Stimulated activated CD8-positive, alpha-beta memory T cell treated with anti-CD3 and anti-CD28 coated beads, Interleukin-15, amount 100 ng/mL, for 24 hours (primary cell): ENCODE measurements at places on chromosomes 1 and 21.
A peak's percentile ranks its signal among the peaks of the same experiment; 100 is the strongest.

DNA sequence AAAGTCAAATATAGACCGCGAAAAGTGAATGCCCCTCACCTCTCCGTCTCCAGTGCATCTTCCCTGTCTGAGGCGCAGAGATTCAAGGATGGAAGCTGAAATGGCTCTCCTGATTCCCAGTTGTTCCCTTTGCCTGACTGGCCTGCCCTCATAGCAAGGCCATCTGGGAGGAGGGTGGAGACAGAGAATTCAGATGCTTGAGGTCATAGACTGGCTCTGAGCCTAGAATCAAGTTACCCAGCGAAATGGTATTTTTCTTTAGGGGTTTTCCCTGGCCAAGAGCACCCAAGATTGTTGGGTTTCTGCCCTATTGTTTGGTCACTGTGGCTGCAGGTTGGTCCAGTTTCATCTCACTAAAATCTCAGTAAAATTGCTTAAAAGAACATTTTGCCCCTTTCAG, 7.2 kb downstream of the METTL13 start:
- DNase-seq, result no peak

- no peak for DNase-seq
Observed at GRCh38 chr1:39987869-39988268, 32.9 kb downstream of the MFSD2A start.

DNA sequence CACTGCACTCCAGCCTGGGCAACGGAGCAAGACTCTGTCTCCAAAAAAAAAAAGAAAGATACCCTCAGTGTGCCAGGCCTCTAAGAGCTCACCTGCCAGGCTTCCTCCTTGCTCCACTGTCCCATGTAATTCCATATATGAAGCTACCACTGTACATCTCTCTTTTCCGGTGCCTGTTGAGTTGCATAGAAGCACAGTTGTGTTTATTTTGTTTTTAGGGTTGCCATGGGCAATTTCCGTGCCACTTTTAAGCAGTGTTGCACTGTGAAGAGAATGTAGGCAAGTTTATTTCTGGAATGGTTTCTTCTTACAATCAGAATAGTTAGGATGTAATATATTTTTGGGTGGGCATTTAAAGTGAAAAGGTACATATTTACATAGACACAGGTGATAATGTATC, 23.3 kb downstream of the MR1 start:
- DNase-seq, result no peak

GRCh38 chr1:206439205-206439604, 31.1 kb upstream of the IKBKE start:
- no peak for DNase-seq

DNA sequence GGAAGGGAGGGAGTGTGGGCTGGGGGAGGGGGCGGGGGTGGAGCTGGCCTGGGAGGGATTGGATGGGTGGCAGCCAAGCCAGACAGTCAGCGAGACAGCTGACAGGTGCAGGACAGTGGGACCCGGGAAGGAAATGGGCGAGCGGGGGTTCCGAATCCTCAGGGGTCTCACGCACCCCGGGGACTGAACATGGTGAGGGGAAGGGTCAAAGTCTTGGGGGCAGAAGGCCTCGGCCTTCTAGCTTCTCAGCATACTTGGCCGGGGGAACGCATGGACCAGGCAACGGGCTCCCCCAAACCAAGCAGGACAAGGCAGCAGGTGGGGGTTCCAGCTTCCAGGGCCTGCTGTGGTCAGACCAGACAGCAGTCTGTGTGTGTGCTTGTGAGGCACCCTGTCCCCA, 23.1 kb downstream of the CASZ1 start:
- DNase-seq, result no peak

DNA sequence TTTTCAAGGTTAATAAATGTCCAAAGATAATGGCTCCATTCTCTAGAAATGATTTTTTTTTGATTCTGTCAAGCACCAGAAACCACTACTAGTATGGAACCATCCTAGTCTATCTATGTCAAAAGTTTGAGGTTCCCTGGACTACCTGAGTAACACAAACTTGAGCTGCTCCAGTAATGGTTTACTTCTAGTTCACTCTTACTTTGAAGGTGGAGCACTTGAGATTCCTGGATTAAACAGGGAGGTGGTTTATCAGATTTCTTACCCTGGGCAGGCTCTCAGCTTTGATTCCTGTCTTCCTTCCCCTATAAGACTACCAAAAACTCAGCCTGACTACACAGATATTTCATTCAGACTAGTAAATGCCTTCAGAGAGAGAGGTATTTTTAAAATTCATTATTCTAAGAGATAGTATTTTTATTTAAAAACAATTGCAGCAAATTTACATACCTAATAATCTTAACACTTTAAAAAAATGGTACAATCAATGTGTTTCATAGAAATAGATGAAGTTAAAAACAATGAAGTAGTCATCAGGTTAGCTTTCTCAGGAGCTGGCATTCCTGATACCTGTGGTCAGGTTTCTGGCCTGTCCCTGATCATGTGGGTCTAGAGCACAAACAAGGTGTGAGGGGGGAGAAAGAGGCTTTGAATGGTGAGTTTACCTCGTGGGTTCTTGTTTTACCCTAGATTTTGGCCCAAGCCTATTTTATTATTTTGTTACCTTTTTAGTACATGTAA, 23.4 kb downstream of the PHC2 start:
- DNase-seq, result no peak

DNA sequence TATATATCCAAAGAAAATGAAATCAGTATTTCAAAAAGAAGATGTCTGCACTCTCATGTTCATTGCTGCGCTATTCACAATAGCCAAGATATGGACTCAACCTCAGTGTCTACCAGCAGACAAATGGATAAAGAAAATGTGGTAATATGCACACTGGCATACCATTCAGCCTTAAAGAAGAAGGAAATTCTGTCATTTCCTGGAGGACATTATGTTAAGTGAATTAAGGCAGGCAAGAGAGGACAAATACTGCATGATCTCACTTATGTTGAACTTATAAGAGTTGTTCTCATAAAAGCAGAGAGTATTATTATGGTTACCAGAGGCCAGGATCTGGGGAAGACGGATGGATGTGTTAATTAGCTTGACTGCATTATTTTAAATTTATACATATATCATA, 115.9 kb downstream of the NEGR1 start:
- no peak for DNase-seq

- no peak for DNase-seq
Observed at GRCh38 chr1:190497565-190497964, 19.9 kb upstream of the BRINP3 start.

GRCh38 chr1:162674034-162674608, 41.9 kb downstream of the DDR2 start:
- no peak for DNase-seq

GRCh38 chr1:198258491-198258890, 101.7 kb downstream of the NEK7 start:
- no peak for DNase-seq

DNA sequence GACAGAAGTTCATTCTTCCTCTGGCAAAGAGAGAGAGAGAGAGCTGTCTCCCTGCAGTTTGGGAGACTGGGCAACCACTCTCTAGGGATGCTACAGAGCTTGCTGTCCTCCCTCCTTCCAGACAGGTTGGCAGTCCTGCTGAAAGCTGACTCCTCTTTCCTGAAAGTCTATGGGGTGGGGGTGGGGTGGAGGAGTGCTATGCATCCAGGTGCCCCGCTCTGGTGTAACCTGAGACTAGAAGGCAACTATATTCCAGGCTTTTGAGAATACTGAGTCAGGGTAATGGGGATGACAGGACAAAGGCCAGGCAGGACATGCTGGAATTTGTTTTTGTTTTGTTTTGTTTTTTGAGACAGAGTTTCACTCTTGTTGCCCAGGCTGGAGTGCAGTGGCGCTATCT, 55.4 kb downstream of the OPTC start:
- DNase-seq, result no peak

GRCh38 chr1:226605318-226605950, 56.9 kb downstream of the STUM start:
- no peak for DNase-seq

- peak; percentile 17 for DNase-seq
Observed at GRCh38 chr1:6028042-6028850, 17.4 kb upstream of the KCNAB2 start.

GRCh38 chr21:22965455-22966135, 1967.4 kb downstream of the NCAM2 start:
- DNase-seq, result no peak

DNA sequence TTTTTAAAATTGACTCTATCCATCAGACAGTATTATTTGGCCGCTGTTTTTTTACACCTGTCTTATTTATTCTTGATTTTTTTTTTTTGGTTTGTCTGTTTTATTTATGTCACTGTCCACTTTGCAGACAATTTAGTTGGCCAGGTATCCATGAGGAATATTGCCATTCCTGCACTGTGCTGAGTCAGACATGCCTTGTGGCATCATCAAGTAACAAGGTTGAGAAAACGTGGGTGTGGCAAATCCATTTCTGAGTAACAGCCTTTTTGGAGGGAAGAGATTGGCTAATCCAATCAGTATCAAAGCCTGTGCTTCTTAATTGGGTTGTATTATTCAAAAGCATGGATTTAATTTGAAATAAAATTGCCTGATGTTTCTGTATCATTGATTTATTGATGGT, 463.1 kb downstream of the USP25 start:
- DNase-seq, result no peak

DNA sequence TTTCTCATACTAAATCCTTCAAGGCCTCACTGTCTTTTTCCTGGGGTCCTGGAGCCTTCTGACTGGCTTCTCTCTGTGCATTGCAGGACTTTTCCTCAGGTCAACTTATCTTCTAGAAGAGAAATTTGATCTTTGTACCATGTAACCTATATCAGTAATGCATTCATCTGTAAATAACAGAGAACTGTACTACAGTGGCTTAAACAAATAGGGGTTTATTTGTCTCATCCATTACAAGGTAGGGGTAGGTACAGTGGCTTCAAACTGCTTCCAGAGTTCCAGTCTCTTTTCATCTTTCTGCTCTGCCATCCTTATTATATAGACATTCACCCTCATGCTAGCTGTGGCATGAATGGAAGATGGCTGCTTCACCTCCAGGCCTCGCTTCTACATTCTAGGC, 29.5 kb upstream of the GTF2B start:
- no peak for DNase-seq

DNA sequence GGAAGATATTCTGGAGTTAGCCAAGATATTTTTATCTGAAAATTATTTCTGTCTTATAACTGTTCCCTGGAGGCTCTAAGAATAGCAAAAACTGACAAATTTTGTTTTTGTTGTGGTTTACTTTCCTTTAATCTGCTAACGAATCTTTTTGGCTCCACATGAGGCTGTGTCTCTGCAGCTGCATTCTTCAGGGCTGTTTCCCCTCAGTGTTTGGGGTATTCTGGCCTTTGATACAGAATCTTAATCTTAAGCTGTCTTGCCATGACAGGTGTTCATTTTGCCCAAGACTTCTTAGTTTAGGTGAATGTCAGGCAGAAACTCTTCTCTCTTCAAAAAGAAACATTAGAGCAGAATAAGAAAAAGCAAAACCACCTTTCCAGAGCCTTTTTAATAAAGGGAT, 83.8 kb downstream of the GABPA start:
- DNase-seq, result no peak

- no peak for DNase-seq
Observed at GRCh38 chr1:27528818-27529703, 39.1 kb upstream of the WASF2 start.

- no peak for DNase-seq
Observed at GRCh38 chr1:182120411-182121258, 59.1 kb upstream of the ZNF648 start.

DNA sequence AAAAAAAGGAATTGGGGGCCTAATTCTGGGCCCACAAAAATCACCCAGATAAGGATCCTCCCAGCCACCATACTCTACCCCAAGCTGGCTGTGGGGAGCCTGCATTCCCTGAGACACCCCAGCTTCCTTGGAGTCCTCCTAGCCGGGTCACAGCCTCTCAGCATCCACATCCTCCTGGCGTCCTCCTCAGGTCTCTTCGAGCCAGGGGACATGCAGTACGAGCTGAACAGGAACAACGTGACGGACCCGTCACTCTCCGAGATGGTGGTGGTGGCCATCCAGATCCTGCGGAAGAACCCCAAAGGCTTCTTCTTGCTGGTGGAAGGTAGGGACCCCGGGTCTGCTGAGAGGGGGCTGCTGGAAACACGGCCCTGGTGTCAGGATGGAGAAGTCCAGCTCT, 64.3 kb downstream of the ALPL start:
- no peak for DNase-seq

- no peak for DNase-seq
Observed at GRCh38 chr21:40882192-40882915, 35.4 kb upstream of the DSCAM start.

GRCh38 chr1:7845761-7846160, 7.1 kb downstream of the UTS2 start:
- no peak for DNase-seq

GRCh38 chr1:198556971-198557370, 16.5 kb upstream of the ATP6V1G3 start:
- DNase-seq, result peak; percentile 10

DNA sequence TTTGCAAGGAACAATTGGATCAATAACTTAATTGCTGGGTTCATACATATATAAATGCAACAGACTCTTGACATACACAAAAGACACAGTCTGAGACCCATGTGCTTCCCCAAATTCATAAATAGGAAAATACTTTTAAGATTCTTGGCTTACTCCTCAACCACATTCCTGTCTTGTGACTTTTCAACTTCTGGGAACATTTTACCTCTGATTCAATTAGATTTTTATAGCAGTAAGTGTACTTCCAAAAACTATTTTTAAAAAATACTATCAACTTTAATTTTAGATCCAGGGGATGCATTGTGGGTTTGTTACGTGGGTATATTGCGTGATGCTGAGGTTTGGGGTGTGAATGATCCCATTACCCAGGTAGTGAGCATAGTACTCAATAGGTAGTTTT, 406.7 kb downstream of the RPS6KC1 start:
- DNase-seq, result no peak

- DNase-seq, result no peak
Observed at GRCh38 chr1:1315435-1315954, 7.1 kb downstream of the PUSL1 start.

- DNase-seq, result no peak
Observed at GRCh38 chr1:8752411-8752810, 65.0 kb downstream of the RERE start.

- DNase-seq, result no peak
Observed at GRCh38 chr1:77592906-77593305, 89.6 kb downstream of the ZZZ3 start.
